ENCODE measurements at places on chromosomes 5 and 9. TPM values are rescaled to one million over a fixed set of nuclear protein-coding genes. Genes with fewer than 3 reads are reported as not detected.
A peak's percentile ranks its signal among the peaks of the same experiment; 100 is the strongest.

- peak; percentile 56 for DNase-seq
Measured at GRCh38 chr9:97740848-97741821, 44.0 kb upstream of the XPA start.

GRCh38 chr5:38039091-38039490 is 199.2 kb upstream of the GDNF start:
- no peak for DNase-seq

GRCh38 chr5:73363911-73364730 is 84.5 kb downstream of the FOXD1 start:
- no peak for DNase-seq

DNA sequence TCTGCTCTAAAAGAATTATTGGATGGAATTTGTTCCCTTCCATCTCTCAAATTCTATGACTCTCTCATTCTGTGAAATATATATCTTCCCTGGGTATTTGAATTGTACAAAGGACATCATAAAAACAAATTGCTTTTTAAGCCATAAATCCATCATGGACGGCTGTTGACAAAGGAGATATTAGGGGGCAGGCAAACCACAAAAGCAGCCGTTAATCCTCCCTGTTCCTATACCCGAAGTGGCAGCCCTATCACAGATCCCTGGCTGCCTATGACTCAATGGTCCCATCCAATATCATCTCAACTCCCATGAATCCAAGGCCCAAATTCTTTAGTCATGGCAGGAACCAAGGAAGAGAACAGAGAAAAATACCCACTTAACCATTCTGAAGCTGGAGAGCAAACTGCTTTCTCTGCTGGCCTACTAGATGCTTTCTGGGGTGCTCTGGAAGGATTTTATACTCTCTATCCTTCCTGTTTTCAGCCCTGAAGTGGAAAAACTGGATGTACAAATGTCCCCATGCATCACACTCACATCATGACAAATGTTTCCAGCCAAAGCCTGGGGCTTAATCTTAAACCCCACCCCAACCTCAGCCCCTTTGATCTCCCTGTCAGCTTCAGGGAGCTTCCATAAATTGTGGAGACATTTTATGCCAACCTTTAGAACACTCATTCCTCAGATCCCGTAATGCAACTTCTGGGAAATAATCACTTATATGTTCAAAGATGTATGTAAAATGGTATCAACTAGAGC is 59.5 kb downstream of the FAM114A2 start:
- DNase-seq: no peak

SOWAHA gene
- 0.96 TPM for total RNA-seq

DNA sequence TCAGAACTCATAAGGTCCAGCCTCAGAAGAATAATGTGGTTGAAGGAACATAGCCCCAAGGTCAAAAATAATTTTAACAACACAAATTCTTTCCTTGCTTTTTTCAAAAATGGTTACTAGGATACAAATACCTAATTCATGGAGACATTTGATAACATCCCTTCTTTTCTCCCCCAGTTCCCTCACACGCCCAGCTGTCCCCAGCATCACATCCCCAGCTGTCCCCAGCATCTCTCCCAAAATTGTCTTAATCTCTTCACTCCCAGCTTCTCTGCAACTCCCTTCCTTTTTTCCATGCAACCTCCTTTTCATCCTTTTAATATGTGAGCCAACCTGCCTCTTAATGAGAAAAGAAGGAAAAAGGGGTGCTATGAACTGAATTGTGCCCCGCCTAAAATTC is 77.8 kb downstream of the FSTL4 start:
- DNase-seq: no peak

- peak; percentile 79 for DNase-seq
Measured at GRCh38 chr5:3931976-3932375, 336.3 kb downstream of the IRX1 start.

GRCh38 chr5:174892742-174893141 is 168.4 kb downstream of the MSX2 start:
- DNase-seq: no peak

Data from breast epithelium (tissue), 4 donors.